ENCODE measurements at places on chromosomes 12 and 14.

DNA sequence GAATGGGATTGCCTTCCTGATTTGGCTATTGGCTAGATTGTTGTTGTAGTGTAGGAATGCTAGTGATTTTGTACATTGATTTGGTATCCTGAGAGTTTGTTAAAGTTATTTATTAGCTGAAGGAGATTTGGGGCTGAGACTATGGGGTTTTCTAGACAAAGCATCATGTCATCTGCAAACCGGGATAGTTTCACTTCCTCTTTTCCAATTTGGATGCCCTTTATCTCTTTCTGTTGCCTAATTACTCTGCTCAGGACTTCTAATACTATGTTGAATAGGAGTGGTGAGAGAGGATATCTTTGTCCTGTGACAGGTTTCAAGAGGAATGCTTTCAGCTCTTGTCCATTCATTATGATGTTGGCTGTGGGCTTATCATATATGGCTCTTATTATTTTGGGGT is 265.7 kb upstream of the MGAT4C start:
- DNase-seq, result no peak

DNA sequence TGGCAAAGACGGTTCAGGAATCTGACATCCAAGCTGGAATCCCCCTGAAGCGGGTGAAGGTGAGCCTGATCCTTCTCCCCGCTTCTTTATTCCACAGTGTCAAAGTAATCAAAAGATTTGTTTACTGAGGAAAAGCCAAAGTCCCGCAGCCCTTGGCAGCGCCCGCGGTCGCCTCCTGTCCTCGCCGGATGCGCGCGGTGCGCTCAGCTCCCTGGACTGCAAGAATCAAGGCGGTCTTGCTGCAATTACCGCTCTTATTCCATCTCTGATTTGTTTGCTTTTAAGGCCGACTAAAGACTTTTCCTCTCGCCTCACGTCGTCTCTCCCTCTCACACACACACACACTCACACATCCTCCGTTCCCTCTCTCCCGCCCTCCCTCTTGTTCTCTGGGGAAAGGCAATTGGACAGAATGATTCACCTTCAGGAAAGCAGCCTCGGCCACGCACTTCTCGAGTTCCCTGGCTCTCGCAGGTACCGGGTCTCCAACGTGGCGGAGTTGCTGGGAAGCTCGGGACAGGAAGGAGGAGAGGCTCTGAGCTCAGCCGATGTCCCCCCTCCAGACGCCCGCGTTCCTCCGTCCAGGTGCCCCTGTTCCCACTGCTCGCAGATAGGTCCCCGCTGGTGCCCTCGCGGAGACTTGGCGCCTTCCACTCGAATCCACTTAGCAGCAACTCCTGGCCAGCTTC is 68.6 kb upstream of the USP15 start:
- no peak for DNase-seq

GRCh38 chr12:106115440-106115839 is 23.3 kb downstream of the NUAK1 start:
- DNase-seq, result no peak

DNA sequence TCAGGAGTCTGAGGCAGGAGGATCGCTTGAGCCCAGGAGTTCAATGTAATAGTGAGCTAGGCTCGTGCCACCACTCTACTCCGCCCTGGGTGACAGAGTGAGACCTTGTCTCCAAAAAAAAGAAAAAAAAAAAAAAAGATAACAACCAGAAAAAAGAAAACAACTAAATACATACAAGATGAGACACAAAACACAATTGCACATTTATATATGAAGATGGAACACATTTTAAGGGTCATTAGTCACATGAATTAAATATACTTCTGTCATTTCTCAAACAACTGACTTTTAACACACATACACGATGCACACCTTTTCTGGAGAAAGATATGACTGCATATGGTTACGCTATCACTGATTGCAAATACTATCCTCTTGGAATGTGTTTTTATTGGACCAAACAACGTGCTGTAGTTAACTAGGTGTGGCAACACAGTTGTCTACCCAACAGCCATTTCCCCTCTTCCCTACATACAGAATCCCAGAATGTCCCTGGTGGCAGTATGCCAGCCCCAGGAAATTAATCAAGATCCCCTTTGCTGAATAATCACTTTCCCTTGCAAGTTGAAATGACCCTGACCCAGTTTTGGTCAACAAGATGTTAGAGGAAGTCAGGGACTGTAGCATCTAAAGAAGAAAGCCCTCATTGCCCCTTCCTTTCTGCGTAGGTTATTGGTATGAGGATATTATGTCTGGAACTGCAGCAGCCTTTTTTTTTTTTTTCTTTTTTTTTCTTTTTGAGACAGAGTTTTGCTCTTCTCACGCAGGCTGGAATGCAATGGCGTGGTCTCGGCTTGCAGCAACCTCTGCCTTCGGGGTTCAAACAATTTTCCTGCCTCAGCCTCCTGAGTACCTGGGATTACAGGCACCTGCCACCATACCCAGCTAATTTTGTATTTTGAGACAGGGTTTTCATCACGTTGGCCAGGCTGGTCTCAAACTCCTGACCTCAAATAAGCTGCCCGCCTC is 5.6 kb upstream of the MYL6B start:
- no peak for DNase-seq

DNA sequence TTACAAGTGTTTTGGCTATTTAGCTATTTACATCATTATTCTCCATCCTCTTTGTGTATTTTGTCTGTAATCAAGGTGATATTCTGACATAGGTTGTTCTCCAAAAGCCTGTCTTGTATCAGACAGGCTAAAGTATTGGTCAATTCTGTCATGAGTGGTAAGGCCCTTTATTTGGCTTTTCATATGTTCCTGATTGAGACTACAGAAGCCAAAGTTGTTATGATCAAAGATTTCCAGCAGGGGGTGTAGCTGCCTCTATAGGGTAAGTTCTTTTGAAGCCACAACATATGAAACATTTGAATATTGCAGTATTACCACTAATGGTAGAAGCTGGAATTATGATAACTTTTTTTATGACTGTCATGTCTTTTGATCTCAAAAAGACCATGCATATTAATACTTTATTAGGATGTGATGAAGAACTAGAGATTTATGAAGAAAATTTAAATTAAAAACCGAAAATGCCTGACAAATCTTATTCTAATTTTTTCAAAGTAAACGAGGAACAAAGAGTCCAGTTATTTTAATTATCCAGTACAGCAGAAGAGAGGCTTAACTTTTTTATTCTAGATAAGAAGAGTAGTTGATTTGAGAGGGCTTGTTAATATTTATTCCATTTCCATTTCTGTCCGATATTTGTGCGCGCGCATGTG is 3.4 kb upstream of the ARHGAP5 start:
- DNase-seq, result no peak
